ENCODE measurements at places on chromosomes 7 and 10.

GRCh38 chr7:123500878-123501489 is 33.4 kb downstream of the IQUB start:
- no peak for DNase-seq

GRCh38 chr7:113000316-113001020 is 86.2 kb downstream of the GPR85 start:
- DNase-seq: no peak

GRCh38 chr7:99095698-99096097 is 48.2 kb downstream of the SMURF1 start:
- no peak for DNase-seq

- no peak for DNase-seq
These were observed 178.8 kb downstream of the NEURL1 start for GRCh38 chr10:103672345-103672744.

GRCh38 chr7:123355576-123356190 is 155.9 kb upstream of the SLC13A1 start:
- no peak for DNase-seq

- DNase-seq: peak; percentile 23
These were observed at the start of gene PODXL for GRCh38 chr7:131556053-131556908. TSS of gene PODXL (minus strand) at chr7:131556628. CDS start at chr7:131556359, 269 bp downstream.

GRCh38 chr10:61286686-61287085 is 166.5 kb downstream of the TMEM26 start:
- DNase-seq: no peak

GRCh38 chr10:43610636-43611035 is 4.4 kb downstream of the ZNF485 start:
- DNase-seq: no peak

- no peak for DNase-seq
These were observed 701.4 kb downstream of the SUGCT start for GRCh38 chr7:40836218-40836617.

DNA sequence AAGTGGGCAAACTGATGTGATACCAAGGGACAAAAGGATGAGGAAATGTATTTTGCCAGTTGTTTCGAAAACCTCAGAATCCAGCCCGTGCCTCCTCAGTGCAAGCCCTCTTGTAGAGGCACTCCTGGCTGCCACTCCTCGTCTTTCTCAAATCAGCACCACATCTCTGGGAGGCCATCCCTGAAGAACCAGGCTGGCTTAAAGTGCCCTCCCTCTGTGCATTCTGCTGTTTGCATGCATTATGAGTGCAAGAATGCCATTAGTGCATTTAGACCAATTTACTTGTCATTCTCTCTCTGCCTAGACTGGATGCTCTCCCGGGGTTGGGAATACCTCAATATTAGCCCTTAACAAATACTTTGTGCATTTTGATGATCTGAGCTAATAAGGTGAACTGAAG is 19.9 kb upstream of the FAM180A start:
- DNase-seq: no peak

GRCh38 chr7:124428781-124429180 is 336.8 kb downstream of the GPR37 start:
- DNase-seq: no peak

DNA sequence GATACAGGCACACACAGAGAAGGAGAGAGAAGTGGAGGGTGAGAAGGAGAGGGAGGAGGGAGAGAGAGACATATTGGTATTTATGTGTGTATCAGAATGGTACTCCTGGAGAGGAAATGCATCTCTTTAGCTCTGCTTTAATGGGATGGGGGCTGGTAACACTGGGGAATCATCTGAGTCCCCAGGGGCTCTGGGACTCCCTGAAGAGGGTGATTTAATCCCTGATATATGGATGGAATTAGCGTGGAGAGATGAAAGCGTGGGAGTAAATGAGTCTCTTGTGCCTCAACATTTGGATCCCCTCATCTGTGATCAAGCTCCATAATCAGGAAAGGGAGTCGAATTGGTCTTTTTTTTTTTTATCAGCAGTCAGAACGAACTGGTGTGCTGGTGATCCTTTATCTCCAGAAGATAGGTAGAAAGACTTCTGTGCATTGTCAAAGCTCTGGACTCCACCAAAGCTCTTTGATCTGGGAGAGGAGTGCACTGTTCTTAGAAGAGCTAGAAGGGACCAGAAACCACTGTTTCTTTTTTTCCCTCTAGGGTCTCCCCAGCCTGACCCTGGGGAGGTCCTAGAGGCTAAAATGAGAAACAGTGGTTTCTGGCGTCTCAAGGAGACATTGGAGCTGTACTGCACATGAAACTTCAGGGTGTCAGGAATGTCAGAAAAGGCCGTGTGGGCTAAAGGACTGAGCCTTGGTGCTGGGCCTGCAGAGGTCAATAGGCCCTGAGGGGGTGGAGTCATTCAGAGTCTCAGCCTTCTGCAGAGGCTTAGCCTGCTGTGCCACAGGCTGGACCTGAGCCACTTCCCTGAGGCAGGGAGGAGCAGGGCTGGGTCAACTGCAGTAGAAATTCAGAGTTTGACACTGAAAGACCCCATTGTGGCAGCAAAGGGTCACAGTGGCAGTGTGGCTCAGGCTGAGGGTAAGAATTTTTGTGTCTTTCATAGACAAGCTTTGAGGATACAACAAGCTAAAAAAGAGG is 234.4 kb upstream of the SLC26A5 start:
- DNase-seq: no peak

GRCh38 chr7:31028006-31028405 is 24.1 kb upstream of the ADCYAP1R1 start:
- DNase-seq: no peak

DNA sequence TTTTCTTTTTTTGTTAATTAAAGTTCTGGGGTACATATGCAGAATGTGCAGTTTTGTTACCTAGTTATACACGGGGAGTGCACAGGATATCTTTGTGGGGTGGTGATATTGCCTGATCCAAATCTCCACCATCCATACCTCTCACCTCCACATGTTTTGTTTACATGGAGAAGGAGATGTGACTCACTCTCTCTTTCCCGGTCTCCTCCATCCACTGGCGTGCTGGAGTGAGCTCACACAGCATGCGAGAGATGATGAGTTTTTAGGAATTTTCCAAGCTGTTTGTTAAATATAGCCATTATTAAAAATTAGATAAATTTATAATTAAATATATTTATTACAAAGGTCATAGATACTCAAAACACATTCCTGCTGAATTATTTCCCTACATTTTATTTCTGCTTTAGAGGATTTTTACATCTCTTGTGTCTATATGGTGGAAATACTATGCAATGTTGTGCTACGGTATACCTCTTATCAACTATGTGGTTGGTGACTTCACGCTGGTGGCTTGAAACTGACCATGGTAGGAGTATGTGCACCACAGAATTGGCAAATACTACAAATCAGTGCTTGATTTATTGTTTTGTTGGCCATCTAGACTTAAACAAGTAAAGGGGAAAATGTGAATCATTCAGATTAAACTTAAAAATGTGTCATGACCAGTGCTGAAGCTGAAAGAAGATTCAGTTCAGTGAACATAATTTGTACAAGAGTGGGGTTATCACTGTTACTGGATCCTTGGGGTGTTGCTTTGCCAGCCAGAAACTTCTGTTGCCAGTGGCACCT is 107.9 kb upstream of the FAM180A start:
- DNase-seq: no peak

DNA sequence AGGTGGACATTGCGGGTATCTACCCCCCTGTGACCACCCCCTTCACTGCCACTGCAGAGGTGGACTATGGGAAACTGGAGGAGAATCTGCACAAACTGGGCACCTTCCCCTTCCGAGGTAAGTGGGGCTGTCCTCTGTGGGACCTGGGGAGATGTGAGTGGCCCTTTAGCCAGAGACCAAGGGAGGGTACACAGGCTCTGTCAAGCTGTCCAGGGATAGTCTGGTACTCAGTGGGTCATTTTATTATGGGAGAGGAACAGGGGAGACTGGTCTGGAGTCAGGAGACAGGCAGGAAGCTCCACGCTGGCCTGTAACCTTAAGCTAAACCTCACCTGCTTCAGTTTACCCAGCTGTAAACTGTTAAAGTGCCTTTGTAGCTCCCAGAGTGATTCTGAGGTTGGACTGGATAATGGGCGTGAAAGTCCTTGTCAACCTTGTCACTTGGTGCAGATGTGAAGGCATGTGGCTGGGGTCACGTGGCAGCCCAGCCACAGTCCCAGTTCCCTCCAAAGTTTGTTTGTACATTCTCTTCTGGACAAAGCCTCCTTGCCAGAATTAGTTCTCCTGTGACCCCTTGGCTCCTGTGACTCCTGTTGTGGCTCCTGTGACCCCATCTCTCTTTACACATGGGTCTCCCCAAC is 729 bp downstream of the HOGA1 start:
- DNase-seq: no peak

GRCh38 chr10:57992321-57993077 is 275.2 kb downstream of the IPMK start:
- no peak for DNase-seq

GRCh38 chr10:34045571-34046190 is 711.2 kb upstream of the NRP1 start:
- no peak for DNase-seq

GRCh38 chr7:67484244-67484751 is 487.7 kb downstream of the TYW1 start:
- no peak for DNase-seq

- DNase-seq: no peak
These were observed 21.0 kb downstream of the ZCCHC24 start for GRCh38 chr10:79424221-79425073.

DNA sequence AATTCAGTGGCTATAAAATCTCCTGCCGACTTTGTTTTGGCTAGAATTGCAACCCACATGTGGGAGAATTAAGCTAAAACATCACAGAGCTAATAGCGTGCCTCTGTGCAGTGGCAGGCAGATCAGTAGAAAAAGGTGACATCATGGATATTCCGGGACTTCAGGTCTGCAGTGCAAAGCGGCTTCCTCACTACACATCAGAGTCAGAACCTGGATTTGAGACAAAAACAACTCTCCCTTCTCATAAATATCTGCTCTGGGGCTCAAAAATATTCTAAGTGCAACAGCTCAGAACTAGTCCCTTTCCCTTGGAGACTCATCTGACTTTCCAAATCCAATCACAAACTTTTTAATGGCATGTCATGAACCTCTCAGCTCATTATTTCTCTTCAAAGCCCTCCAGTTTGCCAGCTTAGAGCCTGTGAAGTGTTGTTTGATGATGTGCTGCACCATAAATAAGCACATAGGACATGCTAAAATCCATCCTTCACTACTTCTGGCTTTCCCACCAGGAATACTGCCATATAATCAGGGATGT is 337.1 kb downstream of the RNLS start:
- no peak for DNase-seq

- no peak for DNase-seq
These were observed 254.9 kb upstream of the PHF14 start for GRCh38 chr7:10718768-10719167.

- no peak for DNase-seq
These were observed 77.9 kb upstream of the HECW1 start for GRCh38 chr7:43034535-43035002.

- no peak for DNase-seq
These were observed 751.4 kb upstream of the GALNT17 start for GRCh38 chr7:70380421-70381015.
